AG08396 (cell line): ENCODE measurements at places on chromosomes 6 and 20.

DNA sequence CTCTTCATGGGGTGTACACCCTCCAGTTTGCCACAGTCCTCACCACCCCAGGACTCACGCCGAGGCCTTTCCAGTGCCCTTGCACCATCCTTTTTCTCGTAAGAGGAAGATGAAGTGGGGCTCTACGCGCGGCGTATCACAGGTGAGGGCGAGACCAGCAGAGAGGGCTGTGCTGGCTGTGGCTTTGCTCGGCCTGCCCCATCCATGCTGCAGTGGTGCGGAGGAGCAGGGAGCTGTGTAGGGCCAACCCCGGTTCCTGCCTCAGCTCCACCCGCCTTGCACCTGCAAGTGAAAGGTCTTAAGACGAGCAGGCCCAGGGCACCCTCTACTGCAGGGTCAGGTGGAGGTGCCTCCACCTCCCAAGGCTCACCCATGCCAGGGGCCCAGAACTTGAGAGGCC is 24.1 kb downstream of the RBCK1 start:
- DNase-seq, result no peak

DNA sequence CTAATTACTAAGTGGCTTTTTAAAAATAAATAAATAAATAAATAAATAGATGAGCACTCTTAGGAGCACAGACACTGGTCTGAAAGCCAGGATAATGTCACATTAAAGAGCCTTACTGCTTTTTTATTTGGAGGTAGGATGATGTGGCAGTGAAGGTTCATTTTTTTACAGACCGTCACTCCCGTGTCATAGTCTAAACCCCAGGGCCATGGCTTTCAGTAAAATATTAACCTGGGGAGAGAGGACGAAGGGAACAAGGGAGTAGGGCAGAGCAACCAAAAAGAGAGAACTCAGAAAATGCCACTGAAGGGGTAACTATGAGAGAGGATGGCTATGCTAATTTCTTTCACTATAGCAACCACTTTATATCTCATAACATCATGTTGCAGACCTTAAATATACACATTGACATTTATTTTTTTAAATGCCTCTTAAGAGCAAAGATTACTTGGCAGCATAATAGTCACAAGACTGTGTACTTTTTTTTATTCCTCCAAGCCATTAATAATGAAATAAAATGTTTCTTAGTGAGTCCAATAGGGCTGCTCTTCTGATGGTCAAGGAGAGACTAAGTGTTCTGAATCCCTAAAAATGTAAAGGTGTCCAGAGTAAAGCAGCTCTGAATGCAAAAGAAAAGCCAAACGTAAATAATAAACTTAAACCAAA is 100.9 kb upstream of the SIM1 start:
- no peak for DNase-seq

GRCh38 chr6:42029881-42030280 is 20.4 kb upstream of the TAF8 start:
- no peak for DNase-seq

DNA sequence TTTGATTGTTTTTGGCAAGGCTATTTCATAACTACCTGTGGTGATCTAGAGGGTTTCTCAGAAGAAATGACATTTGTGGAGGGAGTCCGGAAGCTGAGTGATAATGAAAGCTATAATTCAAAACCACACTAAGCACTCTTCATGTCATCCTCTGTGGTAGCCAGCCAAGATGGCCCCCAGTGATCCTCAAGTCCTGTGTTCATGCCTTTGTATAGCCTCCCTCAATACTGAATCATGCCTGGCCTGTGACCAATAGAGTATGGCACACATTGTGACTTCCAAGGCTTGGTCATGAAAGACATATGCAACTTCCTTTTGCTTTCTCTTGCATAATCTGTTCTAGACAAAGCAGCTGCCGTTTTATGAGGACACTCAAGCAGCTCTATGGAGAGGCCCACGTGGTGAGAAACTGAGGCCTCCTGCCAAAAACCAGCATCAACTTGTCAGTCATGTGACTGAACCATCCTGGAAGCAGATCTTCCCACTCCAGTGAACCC is 12.8 kb upstream of the DNAAF9 start:
- DNase-seq, result no peak

GRCh38 chr6:32622545-32623401 is 14.4 kb upstream of the HLA-DQA1 start:
- DNase-seq, result no peak

GRCh38 chr6:10557913-10558312 is 36.8 kb downstream of the GCNT2 start:
- no peak for DNase-seq

- DNase-seq, result peak; percentile 79
Measured at GRCh38 chr6:138572167-138572875, 73.0 kb upstream of the NHSL1 start.

DNA sequence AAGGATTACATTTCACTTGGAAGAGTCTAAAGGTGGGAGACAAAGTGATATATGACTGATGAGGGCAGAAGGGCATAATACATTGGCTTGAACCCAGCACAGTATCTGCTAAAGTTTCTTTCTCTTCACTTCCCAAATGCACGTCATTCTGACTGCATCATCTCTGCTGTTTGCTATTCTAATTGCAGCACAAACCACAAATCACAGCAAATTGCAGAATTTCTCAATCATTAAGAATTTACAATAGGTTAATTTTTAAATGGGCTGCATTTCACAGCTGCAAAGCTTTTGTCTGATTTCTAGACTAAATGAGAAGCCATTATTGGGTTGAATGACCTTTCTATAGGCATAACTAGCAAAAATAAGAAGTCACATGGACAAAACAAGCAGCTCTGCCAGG is 337.0 kb downstream of the RNGTT start:
- no peak for DNase-seq

DNA sequence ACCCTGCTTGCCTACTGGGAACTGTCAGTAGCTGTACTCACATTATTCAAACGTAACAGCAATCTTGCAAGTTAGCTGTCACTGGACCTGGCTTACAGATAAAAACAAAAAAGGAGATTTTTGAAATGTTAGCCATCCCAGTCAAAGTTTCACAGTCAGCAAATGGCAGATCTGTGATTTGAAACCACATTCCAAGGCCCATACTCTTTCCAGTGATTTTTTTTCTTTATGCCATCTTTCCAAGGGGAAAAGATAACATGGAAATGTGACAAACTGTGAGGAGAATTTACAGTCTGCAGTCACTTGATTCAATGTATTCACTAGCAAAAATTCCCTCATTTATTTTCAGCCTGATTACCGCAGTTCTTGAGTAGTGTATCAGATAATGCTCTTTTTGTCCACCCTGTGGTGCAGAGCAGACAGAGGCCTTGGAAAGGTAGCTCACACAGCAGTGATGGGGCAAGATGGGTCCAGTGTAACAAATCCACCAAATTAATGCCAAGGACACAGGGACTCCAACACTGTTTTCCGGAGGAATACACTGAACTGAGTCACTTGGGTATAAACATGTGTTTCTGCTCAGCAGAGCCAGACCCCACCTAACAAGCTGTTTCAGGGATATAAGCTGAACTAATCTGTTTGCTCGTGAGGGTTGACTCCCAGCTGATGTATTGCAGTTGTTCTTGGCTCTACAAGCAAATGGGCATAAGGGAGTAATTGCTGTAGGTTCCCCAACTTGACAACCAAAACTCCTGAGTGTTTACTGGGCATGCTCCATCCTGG is 49.9 kb upstream of the ADGRF1 start:
- DNase-seq, result no peak

DNA sequence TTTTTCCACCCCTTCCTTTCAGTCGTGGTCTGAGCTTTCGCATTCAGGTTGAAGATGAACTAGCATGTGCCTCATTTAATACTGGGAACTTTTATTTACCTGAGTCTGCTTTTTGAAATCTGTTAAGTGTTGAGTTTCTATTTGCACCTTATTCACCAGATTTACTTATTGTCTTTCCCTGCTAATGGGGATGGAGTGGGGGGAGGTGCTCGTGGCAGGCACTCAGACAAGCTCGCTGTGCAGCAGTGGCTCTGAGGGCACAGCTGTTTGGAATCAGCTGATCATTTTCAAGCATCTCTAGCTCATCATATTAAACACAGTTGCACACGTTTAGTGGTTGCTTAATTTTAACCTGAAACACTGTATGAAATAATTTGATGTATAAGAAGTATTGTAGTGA is 35.6 kb downstream of the UTRN start:
- DNase-seq, result no peak
